ENCODE measurements at places on chromosomes 1 and 21. TPM values are rescaled to one million over a fixed set of nuclear protein-coding genes. Genes with fewer than 3 reads are reported as not detected.
A peak's percentile ranks its signal among the peaks of the same experiment; 100 is the strongest.

- H3K36me3 ChIP-seq: no peaks in the 10 kb centered on the region
- H3K27ac ChIP-seq: no peak overlapping the region
- no peaks in the 10 kb centered on the region for H3K4me1 ChIP-seq
- peak; percentile 2 for DNase-seq
- H3K27me3 ChIP-seq: no peaks in the 10 kb centered on the region
These were observed 1.7 kb upstream of the KRTAP7-1 start for GRCh38 chr21:30831194-30831765.

Gene PEF1
- 57.1 TPM for total RNA-seq

Gene SLC30A10
- 14.7 TPM for total RNA-seq

GRCh38 chr1:27811741-27812500, 18.7 kb upstream of the PPP1R8 start:
- H3K4me1 ChIP-seq: peaks cover 17% of the 10 kb centered on the region
- H3K36me3 ChIP-seq: peaks cover 6% of the 10 kb centered on the region
- no peak overlapping the region for H3K27ac ChIP-seq

Gene COG2
- total RNA-seq: 51.3 TPM

DNA sequence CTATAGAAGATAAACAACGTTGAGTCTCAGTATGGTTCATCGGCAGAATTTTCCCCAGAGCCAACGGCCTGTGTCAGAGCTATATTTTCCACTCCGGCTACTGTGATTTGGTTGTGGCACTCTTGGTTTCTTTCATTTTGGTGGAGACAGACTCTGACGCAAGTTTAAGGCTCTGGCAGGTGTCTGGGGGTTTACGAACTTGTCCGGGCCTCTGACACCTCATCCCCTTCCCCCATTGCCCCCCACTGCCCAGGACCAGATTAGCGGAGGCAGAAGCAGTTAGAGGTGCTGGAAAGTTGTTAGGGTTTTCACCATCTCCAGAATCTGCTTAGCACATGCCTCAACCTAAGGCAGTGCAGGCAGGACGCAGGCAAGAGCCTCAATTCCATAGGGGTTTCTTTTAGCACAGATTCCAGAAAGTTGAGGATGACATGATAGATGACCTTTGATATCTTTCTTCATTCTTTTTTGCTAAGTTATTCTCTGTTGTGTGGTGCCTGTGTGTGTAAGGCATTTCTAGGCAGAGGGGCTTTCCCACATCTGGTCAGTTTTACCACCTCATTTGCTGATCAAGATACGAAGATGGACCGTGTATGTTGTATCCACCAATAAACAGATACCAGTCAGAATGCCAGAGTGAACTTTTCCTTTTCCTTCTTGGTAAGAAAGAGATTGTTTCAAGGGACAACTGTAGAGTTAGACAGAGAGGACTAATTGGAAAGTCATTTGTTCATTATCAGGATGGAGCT, 18.4 kb upstream of the IL10 start:
- no peak overlapping the region for H3K4me3 ChIP-seq
- H3K4me1 ChIP-seq: no peaks in the 10 kb centered on the region
- H3K27me3 ChIP-seq: peaks cover 3% of the 10 kb centered on the region
- H3K27ac ChIP-seq: no peak overlapping the region
- H3K36me3 ChIP-seq: no peaks in the 10 kb centered on the region

GRCh38 chr1:234544087-234544579, 65.2 kb upstream of the TARBP1 start:
- peaks cover 58% of the 10 kb centered on the region for H3K4me1 ChIP-seq
- DNase-seq: peak; percentile 78
- H3K27me3 ChIP-seq: peaks cover 2% of the 10 kb centered on the region
- no peaks in the 10 kb centered on the region for H3K36me3 ChIP-seq
- peak overlapping the region; percentile 18 for H3K27ac ChIP-seq
- H3K4me3 ChIP-seq: peak overlapping the region; percentile 67

GRCh38 chr1:76862447-76862846, 4.8 kb upstream of the ST6GALNAC5 start:
- H3K4me1 ChIP-seq: no peaks in the 10 kb centered on the region
- no peak for DNase-seq
- no peak overlapping the region for H3K4me3 ChIP-seq
- H3K27me3 ChIP-seq: 0 out of 3 replicates have a peak, but pooled peaks cover 2% of the 10 kb centered on the region

Gene SPRR2G
- total RNA-seq: not detected

Gene CDC20
- total RNA-seq: 97.8 TPM

Gene CACYBP
- total RNA-seq: 247 TPM

Gene CHIA
- not detected for total RNA-seq

- peak overlapping the region; percentile 93 for H3K27ac ChIP-seq
- no peak for DNase-seq
- peak overlapping the region; percentile 48 for H3K4me3 ChIP-seq
- no peaks in the 10 kb centered on the region for H3K36me3 ChIP-seq
- no peaks in the 10 kb centered on the region for H3K27me3 ChIP-seq
These were observed 9.1 kb downstream of the MACF1 start for GRCh38 chr1:39213511-39214002.

- H3K4me1 ChIP-seq: no peaks in the 10 kb centered on the region
- no peak for DNase-seq
- H3K4me3 ChIP-seq: no peak overlapping the region
- no peaks in the 10 kb centered on the region for H3K27me3 ChIP-seq
These were observed 30.5 kb upstream of the CAMSAP2 start for GRCh38 chr1:200708161-200708560.

- no peak for DNase-seq
- no peaks in the 10 kb centered on the region for H3K4me1 ChIP-seq
- no peak overlapping the region for H3K27ac ChIP-seq
- H3K4me3 ChIP-seq: no peak overlapping the region
- H3K27me3 ChIP-seq: no peaks in the 10 kb centered on the region
These were observed 44.1 kb upstream of the ZBTB18 start for GRCh38 chr1:244006961-244007360.

Gene AKR7A2
- 91.8 TPM for total RNA-seq

- H3K4me3 ChIP-seq: no peak overlapping the region
- no peak for DNase-seq
- peaks cover 67% of the 10 kb centered on the region for H3K4me1 ChIP-seq
- no peaks in the 10 kb centered on the region for H3K36me3 ChIP-seq
- H3K27me3 ChIP-seq: peaks cover 18% of the 10 kb centered on the region
These were observed 6.3 kb downstream of the EXTL1 start for GRCh38 chr1:26027716-26028489.

- H3K27me3 ChIP-seq: no peaks in the 10 kb centered on the region
- H3K4me1 ChIP-seq: no peaks in the 10 kb centered on the region
- H3K27ac ChIP-seq: no peak overlapping the region
- peak; percentile 20 for DNase-seq
- H3K36me3 ChIP-seq: peaks cover 11% of the 10 kb centered on the region
These were observed 13.5 kb downstream of the FUCA1 start for GRCh38 chr1:23854568-23854967.

GRCh38 chr1:161238039-161238473, at the start of gene NR1I3:
Gene NR1I3, minus strand, starts transcription at chr1:161238203. Its CDS starts 1,638 bp downstream, at chr1:161236565.
- H3K4me3 ChIP-seq: no peak within 1 kb of the TSS
- peaks cover 42% of the 10 kb centered on the region for H3K4me1 ChIP-seq
- no peaks in the 10 kb centered on the region for H3K36me3 ChIP-seq
- H3K27me3 ChIP-seq: peaks cover 3% of the 10 kb centered on the region
